ENCODE measurements at places on chromosomes 11 and 22.

- DNase-seq, result no peak
These were observed 85.9 kb downstream of the MICAL3 start for GRCh38 chr22:17938484-17938924.

DNA sequence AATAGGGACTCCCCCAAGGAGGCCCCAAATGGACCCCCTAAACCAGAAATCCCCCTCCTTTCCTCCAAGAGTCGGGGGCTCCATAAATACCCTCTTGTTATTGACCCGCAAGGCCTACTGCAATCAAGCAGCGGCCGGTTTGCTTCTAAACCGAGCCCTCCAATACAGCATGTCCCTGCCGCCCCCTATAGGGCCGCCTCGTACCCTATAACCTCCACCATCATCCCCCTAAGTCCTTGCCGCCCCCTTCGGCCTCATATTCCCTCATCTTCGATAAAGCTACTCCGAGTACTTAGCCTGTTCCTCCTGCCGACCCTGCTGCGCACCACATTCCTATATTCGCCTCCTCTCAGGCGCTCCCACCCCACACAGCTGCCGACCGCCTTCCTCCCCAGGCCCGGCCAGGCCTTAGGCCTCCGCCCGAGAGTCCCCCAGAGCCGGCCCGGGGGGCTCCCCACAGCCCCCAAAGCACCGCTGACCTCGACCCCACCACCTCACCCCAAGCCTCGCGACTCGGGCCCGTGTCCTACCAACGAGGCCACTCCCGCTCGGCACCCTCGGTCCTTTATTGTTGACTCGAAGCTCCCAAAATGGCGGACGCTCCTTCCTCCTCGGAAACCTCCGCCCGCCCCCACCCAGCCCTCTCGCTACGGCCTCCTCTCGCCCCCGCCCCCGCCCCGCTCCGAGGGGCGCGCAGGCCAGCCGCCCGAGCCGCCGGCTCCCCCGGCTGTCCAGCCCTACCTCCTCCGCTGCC, 430 bp downstream of the DDX6 start:
- DNase-seq, result peak; percentile 90

GRCh38 chr11:6895010-6895409, 2.7 kb upstream of the OR2D2 start:
- no peak for DNase-seq

DNA sequence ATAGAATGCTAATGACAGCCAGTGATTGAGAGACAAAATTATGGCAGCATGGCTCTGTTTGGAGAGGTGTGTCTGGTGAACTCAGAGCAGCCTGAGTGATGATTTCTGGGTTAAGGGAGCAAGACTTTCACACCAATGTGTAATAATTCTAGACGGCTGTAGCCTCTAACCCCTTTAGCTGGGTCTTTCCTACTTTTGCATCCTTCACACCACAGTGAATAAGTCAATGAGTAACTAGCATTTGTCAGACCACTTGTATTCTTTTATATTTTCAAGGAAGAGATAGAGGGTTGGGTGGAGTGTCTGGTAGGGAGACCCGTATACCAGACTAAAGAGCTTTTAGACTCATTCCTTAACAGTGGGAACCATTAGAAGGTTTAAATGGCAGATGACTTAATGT, 50.4 kb downstream of the ATXN10 start:
- no peak for DNase-seq

GRCh38 chr11:19432370-19433061, 191.8 kb upstream of the E2F8 start:
- no peak for DNase-seq

- no peak for DNase-seq
These were observed 6.5 kb upstream of the MALAT1 start for GRCh38 chr11:65492387-65492636.

DNA sequence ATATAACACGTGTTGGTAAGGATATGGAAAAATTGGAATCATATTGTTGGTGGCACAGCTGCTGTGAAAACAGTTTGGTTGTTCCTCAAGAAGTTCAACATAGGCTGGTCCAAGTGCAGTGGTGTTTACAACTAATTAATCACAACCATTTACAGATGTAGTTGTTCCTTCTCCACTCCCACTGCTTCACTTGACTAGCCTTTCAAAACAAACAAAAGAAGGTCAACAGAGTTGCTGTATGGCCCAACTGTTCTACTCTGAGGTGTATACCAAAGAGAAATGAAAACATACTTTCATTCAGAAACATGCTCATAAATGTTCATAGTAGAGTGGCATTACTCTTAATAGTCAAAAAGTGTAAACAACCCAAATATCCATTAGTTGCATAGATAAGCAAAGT, 36.6 kb upstream of the ACAT1 start:
- DNase-seq, result no peak

DNA sequence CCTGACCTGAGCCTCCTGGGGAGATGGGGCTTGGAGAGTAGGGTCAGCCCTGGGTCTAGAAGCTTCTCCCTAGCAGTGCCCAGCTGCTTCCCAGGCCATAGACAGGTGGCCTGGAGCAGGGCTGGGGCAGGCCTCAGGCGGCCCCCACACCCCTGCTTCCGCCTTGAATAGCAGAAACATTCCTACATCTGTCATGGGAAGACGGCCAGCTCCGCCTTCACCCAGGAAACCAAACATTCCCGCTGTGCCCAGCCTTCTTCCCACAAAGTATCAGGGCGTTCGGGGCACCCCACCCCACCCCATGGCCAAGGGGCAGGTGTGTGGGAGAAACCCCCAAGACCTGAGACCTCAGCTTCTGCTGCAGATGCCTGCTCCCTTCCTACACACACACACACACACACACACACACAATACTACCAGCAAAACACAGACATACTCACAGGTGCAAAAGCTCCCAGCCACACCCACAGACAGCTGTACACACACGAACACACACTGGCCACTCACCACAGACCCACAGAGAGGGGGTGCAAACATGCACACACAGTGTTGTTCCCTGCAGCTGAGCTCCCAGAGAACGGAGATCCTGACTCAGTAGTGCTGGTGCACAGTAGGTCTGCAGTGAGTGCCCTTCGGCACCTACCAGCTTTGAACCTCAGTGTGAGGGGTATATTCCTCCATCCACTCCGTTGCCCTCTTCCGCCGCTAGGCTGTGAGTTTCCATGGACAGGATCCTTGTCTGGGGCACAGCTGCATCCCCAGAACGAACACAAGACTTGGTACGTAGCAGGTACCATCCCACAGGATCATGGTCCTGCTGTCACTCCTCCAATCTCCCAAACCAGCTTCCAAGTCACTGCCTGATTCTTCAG, 37.4 kb downstream of the PDGFB start:
- DNase-seq, result no peak

All from pons (tissue), 1 donor.